ENCODE measurements at places on chromosomes 12 and 14.

- no peak for DNase-seq
Observed at GRCh38 chr12:46404225-46404631, 31.7 kb upstream of the SLC38A2 start.

- no peak for DNase-seq
Observed at GRCh38 chr12:33427071-33427470, 12.5 kb downstream of the SYT10 start.

DNA sequence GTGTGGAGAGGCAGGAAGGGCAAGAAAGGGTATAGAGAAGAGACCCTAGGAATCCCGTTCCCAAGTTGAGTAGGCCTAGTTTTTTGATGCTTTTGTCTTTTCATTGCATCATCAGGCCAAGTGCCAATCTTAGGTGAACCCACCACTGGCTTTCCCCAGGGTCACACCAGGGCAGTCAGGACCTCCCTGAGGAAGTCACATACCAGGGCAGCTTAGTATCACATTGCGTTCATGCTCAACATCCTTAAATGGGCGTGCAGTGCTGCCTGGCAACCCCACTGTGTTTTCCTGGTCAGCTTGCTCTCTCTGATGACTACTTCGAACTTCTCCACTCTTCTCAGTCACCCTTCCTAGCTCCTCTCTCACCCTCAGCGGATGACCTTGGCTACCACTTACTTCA, 9.0 kb downstream of the ASIC1 start:
- DNase-seq = no peak

- no peak for DNase-seq
Observed at GRCh38 chr14:92563359-92563758, 49.8 kb downstream of the RIN3 start.

DNA sequence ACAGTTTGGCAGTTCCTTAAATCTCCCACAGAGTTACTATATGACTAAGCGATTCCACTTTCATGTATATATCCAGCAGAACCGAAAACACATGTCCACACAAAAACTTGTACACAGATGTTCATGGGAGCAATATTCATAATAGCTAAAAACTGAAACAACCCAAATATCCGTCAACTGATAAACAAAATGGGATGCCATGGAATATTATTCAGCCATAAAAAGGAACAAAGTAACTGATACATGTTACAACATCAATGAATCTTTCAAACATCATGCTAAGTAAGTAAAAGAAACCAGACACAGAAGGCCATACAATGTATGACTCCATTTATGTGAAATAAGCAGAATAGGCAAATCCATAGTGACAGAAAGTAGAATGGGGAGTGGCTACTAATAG, 80.2 kb upstream of the GPHB5 start:
- no peak for DNase-seq
